Naive thymus-derived CD4-positive, alpha-beta T cell (primary cell): ENCODE measurements at places on chromosomes 5 and 9.

- H3K27me3 ChIP-seq = no peaks in the 10 kb centered on the region
- H3K4me3 ChIP-seq = no peak overlapping the region
- no peaks in the 10 kb centered on the region for H3K36me3 ChIP-seq
- no peak for DNase-seq
- H3K27ac ChIP-seq = no peak overlapping the region
These were observed 172.9 kb upstream of the ANKH start for GRCh38 chr5:15044521-15044920.

- H3K4me1 ChIP-seq = no peaks in the 10 kb centered on the region
- H3K36me3 ChIP-seq = no peaks in the 10 kb centered on the region
- no peak for DNase-seq
- no peak overlapping the region for H3K4me3 ChIP-seq
- H3K27me3 ChIP-seq = no peaks in the 10 kb centered on the region
These were observed 115.2 kb downstream of the ADAMTS2 start for GRCh38 chr5:179230061-179230461.

DNA sequence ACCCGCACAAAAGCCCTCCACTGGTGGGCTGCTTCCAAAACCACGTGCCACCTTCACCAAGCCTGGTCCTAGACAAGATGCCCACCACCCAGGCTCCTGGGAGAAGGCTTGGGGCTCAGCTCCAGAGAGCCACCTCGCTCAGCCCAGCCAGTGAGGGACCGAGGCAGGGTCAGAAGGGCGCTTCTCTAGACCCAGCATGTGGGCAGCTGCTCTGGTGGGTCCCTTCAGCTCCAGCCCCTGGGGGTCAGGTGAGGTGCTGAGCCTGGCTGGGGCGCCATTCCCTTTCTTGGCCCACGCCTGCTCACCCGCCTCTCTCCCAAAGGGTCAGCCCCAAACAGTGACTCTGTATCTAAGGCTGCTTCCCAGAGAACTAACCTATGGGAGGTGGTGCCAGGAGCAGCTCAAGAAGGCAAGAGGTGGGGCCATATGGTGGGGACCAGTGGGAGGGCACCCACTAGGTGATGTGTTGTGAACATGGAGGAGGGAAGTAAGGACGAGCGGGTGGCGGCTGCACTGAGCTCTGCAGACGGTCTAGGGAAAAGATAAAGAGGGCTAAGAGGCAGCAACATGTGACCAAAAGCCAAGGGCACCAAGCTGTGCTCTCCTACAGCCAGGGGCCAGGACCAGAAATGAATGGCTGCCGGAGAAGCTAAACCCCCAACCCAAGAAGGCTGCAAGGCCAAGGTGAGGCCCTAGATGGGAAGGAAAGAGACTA lies 79.3 kb downstream of the CAMSAP1 start:
- no peaks in the 10 kb centered on the region for H3K27me3 ChIP-seq
- H3K4me3 ChIP-seq = no peak overlapping the region
- H3K27ac ChIP-seq = no peak overlapping the region
- no peaks in the 10 kb centered on the region for H3K4me1 ChIP-seq
- no peak for DNase-seq
- peaks cover 49% of the 10 kb centered on the region for H3K36me3 ChIP-seq

- DNase-seq = no peak
- H3K4me1 ChIP-seq = no peaks in the 10 kb centered on the region
- no peaks in the 10 kb centered on the region for H3K27me3 ChIP-seq
- H3K36me3 ChIP-seq = no peaks in the 10 kb centered on the region
- no peak overlapping the region for H3K27ac ChIP-seq
- H3K4me3 ChIP-seq = no peak overlapping the region
These were observed 45.3 kb downstream of the ROR2 start for GRCh38 chr9:91904588-91905236.

- no peak for DNase-seq
- H3K36me3 ChIP-seq = no peaks in the 10 kb centered on the region
- no peaks in the 10 kb centered on the region for H3K4me1 ChIP-seq
- no peak overlapping the region for H3K4me3 ChIP-seq
- no peak overlapping the region for H3K27ac ChIP-seq
- no peaks in the 10 kb centered on the region for H3K27me3 ChIP-seq
These were observed 162.1 kb downstream of the ARL15 start for GRCh38 chr5:54148067-54148845.

DNA sequence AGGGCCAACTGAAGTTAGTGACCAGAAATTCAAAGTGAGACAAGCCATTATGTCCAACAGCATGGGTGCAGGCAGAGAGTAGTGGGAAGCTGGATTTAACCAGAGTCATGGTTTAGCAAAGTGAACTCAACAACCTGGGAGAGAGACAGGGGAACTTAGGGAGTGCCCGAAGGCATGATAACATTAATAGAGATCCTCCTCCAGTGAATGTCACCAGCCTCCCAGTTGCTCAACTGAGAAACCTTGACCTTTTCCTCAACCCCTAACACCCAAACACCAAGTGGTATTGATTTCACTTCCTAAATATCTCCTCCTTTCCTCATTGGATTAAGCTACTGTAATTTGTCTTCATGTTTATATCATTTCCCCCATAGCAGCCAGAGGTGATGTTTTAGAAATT lies 42.6 kb downstream of the HMGCS1 start:
- H3K36me3 ChIP-seq = no peaks in the 10 kb centered on the region
- no peak overlapping the region for H3K27ac ChIP-seq
- no peak for DNase-seq
- H3K27me3 ChIP-seq = no peaks in the 10 kb centered on the region
- H3K4me1 ChIP-seq = no peaks in the 10 kb centered on the region

DNA sequence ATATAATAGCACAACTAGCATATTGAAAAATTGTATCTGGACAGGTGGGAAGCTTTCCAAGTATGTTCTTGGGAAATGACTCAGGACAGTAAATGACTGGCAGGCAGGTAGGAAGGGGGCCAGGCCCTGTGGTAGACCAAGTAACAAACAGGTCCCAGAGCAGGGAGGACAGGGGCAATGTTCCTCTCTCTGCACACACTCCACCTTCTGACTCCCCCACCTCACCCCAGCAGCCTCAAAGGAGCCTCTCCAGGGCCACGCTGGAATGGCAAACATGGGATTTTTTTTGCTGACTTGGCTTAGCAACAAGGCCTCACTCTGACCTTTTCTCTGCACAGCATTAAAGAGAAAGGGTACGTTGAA lies 31.1 kb upstream of the IQGAP2 start:
- H3K4me3 ChIP-seq = no peak overlapping the region
- no peak overlapping the region for H3K27ac ChIP-seq
- DNase-seq = no peak
- peaks cover 3% of the 10 kb centered on the region for H3K4me1 ChIP-seq

GRCh38 chr5:87877023-87877422 lies 391.6 kb downstream of the TMEM161B start:
- H3K4me3 ChIP-seq = no peak overlapping the region
- no peak overlapping the region for H3K27ac ChIP-seq
- DNase-seq = no peak
- no peaks in the 10 kb centered on the region for H3K27me3 ChIP-seq
- no peaks in the 10 kb centered on the region for H3K36me3 ChIP-seq

- H3K4me1 ChIP-seq = no peaks in the 10 kb centered on the region
- H3K4me3 ChIP-seq = no peak overlapping the region
- H3K36me3 ChIP-seq = no peaks in the 10 kb centered on the region
- no peaks in the 10 kb centered on the region for H3K27me3 ChIP-seq
- peak; percentile 15 for DNase-seq
These were observed 291.8 kb upstream of the DAB2 start for GRCh38 chr5:39716532-39717028.

GRCh38 chr5:163596608-163597315 lies 91.3 kb downstream of the MAT2B start:
- no peaks in the 10 kb centered on the region for H3K27me3 ChIP-seq
- H3K4me3 ChIP-seq = no peak overlapping the region
- no peak overlapping the region for H3K27ac ChIP-seq
- no peak for DNase-seq

DNA sequence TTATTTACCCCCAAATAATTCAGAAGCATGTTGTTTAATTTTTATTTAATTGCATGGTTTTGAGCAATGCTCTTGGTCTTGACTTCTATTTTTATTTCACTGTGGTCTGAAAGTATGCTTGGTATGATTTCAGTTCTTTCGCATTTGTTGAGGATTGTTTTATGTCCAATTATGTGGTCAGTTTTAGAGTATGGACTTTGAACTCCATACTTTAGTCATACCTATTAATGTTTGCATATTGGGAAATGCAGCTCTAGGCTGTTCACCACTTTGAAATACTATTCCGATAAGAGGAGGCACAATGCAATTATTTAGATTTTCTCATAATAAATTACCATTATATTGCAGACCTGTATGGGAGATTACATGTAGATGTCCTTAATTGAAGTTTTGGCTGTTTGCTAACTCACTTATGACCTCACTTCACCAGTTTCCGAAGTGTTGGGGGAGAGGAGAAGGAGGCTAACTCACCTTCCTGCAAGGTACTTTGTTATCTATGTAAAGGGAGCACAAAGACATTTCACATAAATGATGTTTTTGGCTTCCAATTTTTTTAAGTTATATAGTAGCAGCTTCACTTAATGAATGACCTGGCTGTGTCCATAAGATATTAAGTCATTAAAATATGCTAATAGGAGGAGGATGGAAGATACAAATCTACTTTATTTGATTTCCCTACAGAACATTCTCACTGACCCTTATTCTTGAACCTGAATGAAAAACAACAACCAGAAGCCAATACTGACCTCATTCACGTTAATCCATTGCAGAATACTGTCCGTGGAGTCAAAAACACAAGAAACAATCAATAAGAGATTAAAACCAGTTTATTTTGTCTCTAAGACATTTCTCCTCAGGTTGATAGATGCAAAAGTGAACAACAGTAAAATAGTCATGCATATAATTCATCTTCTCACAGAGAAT lies 970.3 kb upstream of the ARRDC3 start:
- no peaks in the 10 kb centered on the region for H3K4me1 ChIP-seq
- H3K27me3 ChIP-seq = no peaks in the 10 kb centered on the region
- DNase-seq = no peak
- H3K36me3 ChIP-seq = no peaks in the 10 kb centered on the region
- H3K27ac ChIP-seq = no peak overlapping the region

DNA sequence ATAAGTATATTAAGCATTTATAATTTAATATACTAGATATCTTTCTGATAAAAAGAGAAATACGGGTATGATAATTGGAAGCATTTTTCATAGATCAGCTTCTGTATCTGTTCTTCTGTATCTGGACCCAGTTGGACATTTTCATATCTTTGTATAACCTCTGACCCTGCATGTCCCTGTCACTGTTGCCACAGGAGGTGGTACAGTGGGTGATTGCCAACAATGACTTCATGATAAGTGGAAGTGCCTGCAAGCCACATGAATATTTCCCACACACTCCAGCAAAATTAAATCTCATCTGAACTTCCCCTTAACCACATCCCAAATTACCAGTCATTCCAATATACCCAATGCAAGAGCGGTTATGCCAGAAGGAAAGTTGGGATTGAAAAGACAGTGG lies 376.4 kb downstream of the ARRDC3 start:
- H3K27ac ChIP-seq = no peak overlapping the region
- no peaks in the 10 kb centered on the region for H3K36me3 ChIP-seq
- DNase-seq = no peak

DNA sequence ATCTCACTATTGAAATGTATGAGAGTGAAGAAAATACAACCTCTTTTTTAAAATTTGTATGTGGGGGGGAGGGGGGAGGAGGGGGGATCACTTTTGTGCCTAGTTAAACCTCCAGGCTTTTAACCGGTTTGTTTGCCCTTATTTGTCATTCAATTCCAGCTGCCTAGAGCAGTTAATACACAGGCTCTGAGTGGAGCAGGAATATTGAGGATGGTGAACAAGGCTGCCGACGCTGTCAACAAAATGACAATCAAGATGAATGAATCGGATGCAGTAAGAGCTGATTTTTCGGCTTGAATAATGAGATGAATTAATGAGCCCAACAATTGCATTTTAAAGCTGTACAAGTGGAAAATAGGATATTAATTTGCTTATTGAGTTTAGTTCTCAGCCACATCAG lies 28.7 kb upstream of the SNX24 start:
- DNase-seq = no peak
- no peak overlapping the region for H3K27ac ChIP-seq
- H3K36me3 ChIP-seq = peaks cover 23% of the 10 kb centered on the region

- no peaks in the 10 kb centered on the region for H3K4me1 ChIP-seq
- no peaks in the 10 kb centered on the region for H3K36me3 ChIP-seq
- H3K27ac ChIP-seq = no peak overlapping the region
- no peak for DNase-seq
- no peak overlapping the region for H3K4me3 ChIP-seq
These were observed 48.8 kb upstream of the FBN2 start for GRCh38 chr5:128586848-128587247.

- no peaks in the 10 kb centered on the region for H3K36me3 ChIP-seq
- H3K4me1 ChIP-seq = peaks cover 69% of the 10 kb centered on the region
These were observed 13.9 kb downstream of the TTC39B start for GRCh38 chr9:15293084-15293483.

DNA sequence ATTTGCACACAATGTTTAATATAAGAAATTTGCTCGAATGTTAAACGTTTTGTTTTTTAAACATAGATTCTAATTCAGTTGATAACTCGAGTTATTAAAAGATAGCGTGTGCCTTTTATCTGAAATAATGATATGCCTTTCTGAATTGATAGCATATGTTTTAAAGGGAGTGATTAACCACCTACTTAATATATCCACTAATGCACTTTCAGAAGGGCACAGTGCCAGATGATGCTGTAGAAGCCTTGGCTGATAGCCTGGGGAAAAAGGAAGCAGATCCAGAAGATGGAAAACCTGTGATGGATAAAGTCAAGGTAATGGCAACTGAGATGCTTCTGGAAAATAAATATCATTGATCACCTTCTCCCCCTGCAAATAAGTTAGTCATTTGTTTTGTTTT lies 53.9 kb downstream of the ERAP1 start:
- peaks cover 35% of the 10 kb centered on the region for H3K36me3 ChIP-seq
- H3K4me1 ChIP-seq = no peaks in the 10 kb centered on the region
- no peak for DNase-seq
- H3K27me3 ChIP-seq = no peaks in the 10 kb centered on the region

DNA sequence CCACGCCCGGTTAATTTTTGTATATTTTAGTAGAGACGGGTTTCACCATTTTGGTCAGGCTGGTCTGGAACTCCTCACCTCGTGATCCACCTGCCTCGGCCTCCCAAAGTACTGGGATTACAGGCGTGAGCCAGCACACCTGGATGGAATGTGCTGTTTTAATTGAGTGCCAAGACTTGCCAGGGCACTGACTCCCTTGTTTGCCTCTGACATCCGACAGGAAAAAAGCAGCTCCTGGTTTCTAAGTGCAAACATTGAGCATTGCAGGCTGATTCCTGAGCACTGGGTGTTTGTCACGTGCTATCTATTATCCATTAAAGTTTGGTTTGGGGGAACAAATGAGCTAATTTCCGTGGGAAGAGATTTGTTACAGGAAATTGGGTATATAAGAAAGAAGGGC lies 70.6 kb upstream of the CKMT2 start:
- H3K4me3 ChIP-seq = no peak overlapping the region
- no peaks in the 10 kb centered on the region for H3K27me3 ChIP-seq
- H3K4me1 ChIP-seq = no peaks in the 10 kb centered on the region
- DNase-seq = no peak
- no peak overlapping the region for H3K27ac ChIP-seq

GRCh38 chr5:170937072-170937471 lies 75.3 kb downstream of the RANBP17 start:
- no peak overlapping the region for H3K4me3 ChIP-seq
- no peaks in the 10 kb centered on the region for H3K4me1 ChIP-seq
- no peak overlapping the region for H3K27ac ChIP-seq
- H3K36me3 ChIP-seq = no peaks in the 10 kb centered on the region
- DNase-seq = no peak

GRCh38 chr5:88551724-88552345 lies 283.2 kb upstream of the TMEM161B start:
- no peak overlapping the region for H3K4me3 ChIP-seq
- no peak overlapping the region for H3K27ac ChIP-seq
- H3K36me3 ChIP-seq = no peaks in the 10 kb centered on the region
- no peak for DNase-seq
- H3K27me3 ChIP-seq = peaks cover 4% of the 10 kb centered on the region
- no peaks in the 10 kb centered on the region for H3K4me1 ChIP-seq
